ENCODE measurements at places on chromosomes 11 and 22.

DNA sequence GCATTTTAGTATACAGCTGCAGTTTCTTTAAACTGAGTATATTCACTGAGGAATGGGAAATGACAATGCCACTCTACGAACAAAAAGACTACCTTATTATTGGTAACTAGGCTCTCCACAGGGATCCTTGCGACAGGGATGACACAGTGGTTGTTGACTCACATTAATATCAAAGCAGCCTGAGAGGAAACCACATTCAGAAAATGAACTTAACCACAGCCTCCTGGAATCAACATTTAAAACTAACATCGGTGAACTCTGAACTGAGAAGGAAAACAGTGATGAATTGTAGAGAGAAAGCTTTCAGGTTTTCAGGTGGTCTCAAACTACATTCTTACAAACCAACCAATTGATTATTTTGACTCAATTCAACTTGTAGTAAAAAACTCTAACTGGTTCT lies 90.3 kb upstream of the MTMR2 start:
- no peak for DNase-seq

DNA sequence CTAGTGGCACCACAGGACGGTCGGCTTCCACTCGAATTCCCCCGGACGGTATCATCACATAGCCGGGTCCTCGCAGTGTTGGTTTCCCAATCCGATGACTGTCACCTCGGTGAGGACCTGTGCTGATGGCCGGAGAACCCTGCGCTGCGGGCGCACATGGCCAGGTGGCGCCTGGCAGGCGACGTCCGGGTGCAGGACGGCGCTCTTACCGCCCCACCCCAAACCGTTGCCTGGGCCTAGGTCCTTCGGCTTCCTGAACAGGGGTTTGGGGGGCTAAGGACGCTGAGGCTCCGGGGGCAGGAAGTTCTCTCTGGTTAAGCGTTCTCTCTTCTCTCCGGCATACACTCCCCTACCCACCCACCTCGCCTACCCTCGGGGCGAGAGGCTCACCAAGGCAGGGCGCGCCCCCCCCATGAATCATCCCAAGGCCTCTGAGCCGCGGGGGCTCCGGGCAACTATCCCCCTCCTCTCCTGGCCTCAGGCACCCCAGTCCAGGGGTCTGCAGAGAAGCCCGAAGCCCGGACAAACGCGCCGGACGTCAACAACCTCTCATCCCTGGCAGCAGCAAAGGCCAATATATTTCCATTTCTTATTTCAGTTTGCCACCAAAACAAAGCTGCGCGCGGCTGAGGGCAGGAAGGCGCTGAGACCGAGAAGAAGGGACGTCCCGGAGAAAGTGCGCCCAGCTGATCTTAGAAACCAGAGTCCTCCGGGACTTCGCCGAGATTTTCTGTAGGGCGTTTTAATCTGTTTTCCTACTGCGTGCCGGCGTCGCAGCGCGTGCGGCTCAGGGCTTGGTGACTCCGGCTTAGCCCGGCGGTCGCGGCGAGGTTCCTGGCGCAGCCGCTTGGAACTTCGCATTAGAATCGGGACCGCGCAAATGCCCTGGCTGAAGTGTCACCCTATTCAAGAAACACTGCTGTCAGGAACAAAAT lies 5.6 kb downstream of the ALX4 start:
- no peak for DNase-seq

- no peak for DNase-seq
Observed at GRCh38 chr11:105754716-105755115, 144.8 kb downstream of the GRIA4 start.

- DNase-seq, result no peak
Observed at GRCh38 chr11:120401506-120401905, 65.3 kb downstream of the ARHGEF12 start.

DNA sequence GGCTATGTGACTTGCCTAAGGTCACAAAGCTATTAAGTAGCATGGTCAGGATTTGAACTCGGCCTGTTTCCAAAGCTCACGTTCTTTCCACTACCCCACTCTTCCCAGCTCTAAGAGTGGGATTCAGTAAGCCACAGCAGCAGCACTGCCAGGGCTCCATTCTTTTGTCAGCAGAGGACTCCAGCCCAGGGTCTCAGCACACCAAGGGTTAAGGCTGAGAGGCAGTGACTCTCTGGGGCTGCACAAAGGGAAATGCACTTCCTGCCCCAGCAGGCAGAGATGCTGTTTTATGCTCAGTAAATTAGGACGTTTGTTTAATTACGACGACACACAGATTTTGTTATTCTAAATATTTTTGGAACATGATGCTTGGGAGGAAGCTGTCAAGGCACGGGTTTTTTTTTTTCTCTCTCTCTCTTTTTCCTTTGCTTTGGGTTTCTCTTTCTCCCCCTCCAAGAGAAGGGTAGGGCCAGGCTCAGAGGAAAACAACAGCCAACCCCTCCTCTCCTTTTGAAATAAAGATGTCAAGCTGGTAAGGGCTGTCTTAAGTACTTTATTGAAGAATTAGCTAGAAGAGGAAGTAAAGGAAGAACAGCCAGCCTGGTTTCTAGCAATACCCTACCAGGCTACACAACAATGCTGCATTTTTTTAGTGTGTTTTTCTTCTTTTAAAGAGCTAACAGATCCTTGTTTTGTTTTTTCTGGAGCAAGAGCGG lies 2.8 kb downstream of the MYH9 start:
- no peak for DNase-seq

DNA sequence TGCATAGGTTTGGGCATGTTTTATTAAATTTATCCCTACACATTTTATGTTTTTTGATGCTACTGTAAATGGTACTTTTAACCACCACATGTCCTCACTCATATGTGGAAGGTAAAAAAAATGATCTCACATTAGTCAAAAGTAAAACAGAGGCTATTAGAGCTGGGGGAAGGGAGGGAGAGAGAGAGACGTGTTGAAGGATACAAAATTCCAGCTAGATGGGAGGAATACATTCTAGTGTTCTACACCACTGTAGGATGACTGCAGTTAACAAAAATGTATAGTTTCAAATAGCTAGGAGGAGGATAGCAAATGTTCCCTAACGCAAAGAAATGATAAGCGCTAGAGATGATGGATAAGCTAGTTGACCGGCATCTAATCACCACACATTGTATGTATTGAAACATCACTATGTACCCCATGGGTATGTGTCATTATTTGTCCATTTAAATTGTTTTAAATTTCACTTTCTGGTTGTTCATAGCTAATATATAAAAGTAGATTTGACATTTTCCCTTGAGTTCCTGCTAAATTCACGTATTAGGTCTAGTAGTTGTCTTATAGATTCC lies 9.9 kb upstream of the GNB1L start:
- no peak for DNase-seq

GRCh38 chr22:20196094-20196842 lies 45.4 kb upstream of the CCDC188 start:
- no peak for DNase-seq

- no peak for DNase-seq
Observed at GRCh38 chr22:25119609-25120008, 80.0 kb upstream of the CRYBB3 start.

DNA sequence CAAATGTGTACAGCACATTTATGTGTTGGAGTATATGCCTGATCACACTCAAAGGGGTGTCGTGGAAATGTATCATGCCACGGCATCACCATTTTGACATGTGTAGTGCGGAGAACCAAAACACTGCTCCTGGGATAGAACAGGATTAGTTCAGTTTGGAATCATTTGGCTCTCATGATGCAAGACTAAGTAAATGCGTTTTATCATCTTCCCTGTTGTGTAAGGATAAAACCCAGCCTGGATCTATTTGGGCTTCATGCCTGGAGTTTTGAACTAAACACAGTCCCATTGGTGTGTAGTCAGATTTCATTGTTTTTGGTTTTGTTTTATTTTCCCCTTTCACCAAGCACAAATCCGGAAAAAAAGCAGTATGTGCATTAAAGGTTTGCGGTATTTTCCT lies 574.3 kb downstream of the NTM start:
- DNase-seq, result no peak

DNA sequence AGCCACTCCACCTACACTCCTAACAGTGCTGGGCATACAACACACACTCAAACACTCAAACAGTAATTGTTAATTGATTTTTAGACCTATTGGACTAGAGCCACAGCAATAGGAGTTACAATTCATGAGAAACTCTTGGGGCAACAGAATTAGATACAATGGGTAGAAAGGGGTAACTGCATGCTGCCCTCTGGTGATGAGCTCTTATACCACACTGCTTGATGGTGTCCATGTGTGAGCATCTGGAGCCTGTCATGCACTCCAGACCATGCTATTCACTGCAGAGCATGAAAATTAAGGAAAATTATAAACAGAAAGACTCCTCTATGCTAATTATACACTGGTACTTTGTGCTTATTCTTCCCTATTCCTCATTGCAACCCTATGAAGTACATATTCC lies 975.5 kb upstream of the CCDC90B start:
- DNase-seq, result no peak

DNA sequence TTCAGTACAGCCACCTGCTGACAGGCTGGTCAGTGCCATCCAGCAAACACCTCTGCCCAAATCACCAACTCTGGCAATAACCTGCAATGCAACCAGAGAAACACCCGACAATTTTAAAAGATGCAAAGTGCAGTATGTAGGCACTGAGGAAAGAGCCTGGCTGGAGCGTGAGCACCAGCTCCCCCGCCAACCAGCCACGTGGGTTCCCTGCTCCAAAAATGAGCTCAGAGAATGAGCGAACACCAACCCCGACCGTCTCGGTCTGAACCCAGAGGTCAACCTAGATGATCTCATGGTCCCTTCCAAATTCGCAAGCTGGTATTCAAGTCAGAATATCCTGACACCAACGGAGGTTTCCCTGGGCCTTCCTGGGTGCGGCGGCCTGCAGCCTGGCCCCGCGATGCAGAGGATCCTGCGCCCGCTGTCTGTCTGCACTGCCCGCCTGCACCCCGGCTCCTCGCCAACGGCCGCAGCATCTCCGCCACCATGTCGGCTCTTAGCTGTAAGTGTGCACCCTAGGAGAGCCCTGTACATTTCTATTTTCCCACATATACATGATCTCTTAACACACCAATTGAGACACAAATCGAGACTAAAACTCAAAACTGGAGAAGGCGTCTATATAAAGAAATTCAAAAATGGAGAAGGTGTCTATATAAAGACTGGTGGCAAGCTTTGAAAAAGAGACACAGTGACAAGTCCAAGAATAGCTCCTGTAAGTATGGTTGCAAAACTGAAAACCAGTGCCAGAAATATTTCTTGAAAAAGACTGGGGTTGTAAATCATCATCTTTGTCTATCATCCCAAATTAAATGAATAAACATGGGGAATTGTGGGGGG lies 22.8 kb downstream of the TMEM184B start:
- DNase-seq, result no peak

DNA sequence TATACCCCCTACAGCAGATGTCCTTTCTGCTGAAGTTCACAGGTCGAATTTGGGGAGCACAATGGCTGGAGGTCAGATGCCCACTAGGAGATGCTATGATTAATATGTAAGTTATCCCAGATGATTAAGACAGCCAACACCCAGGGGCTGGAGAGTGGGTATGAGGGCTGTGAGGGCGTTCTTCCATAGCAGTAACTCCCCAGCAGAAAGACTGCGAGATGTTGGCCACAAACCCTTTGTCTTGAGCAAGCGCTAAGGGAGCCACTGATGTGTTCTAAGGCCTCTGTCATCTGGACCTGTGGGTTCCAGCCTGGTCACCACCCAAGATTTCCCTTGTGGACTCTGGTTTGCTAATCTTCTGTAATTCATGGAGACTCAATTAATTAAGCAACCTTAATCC lies 77.6 kb downstream of the BMAL1 start:
- DNase-seq, result no peak

DNA sequence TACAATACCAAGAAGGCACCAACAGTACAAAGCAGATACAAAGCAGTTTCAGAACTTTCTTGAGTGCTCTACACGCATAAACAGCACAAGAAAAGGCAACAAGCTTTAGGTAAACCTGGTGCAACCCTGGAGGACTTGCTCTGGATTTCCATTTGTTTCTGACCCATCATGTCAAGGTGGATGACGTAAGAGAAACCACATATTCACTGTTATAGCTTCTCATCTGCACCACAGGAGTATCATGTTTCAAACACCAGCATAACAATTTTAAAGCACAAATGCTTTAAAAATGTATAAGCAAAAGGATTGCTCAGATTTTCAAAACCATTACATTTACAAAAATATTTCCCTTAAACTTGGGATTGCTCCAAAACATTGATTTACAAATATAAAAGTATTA lies 25.0 kb upstream of the YPEL1 start:
- DNase-seq, result no peak

- no peak for DNase-seq
Observed at GRCh38 chr11:127627629-127628457, 627.3 kb upstream of the KIRREL3 start.

DNA sequence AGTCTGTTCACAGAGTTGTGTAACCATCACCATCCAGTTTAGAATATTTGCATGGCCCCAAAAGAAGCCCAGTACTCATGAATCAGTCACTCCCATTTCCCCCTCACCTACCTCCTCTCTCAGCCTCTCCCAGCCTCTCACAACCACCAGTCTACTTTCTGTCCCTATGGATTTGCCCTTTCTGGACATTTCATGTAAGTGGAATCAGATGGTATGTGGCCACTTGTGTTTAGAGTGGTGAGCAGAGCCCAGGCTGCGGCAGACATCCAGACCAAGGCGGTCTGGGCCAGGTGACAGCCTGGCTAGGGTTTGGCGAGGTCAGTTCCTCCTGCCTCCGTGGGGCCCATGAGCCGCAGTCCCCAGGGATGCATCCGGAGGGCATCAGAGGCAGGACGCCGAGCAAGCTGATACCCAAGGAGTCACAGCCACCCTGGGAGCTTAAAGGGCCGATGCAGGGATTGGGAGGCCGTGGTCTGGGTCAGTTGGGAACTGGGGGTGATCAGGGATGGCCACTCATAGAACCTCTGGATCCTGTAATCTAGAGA lies 53.3 kb upstream of the CLDN5 start:
- no peak for DNase-seq

DNA sequence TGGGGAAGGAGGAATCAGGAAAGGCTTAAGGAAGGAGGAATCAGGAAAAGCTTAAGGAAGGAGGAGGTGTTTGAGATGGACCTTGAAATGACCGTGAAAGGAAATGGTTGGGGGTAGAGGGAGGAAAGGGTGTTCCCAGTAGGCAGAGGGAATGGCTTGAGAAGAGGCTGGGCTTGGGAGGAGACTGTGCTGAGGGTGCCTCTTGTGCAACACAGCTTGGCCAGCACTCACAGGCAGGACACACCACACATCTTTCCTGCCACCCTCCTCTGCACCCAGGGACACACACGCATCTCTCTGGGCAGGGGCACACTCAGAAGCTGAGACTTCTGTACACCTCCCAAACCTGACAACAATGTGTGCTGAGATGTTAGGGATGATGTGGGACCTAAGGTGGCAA lies 151.4 kb downstream of the FBXO7 start:
- DNase-seq, result no peak

DNA sequence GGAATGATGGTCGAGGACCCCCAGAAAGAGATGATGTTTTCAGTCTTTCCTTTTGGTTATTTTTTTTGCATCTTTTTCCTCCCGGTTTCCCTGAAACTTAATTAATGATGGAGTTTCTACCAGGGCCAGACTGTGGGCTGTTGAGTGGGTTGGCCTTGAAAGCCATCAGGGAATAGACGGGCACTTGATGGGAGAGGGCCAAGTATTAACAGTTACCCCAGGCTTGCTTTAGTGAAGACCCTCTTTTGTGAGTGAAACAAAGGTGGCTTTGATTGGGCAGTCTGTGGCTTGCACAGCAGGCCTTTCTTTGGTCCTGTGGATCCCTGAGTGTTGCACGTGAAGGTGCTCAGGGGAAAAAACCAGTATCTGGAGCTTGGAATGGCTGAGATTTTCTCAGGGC lies 56.9 kb downstream of the AMOTL1 start:
- no peak for DNase-seq
